KG1 (cell line): ENCODE measurements at places on chromosomes 3 and 15.

GRCh38 chr3:159473206-159473605 lies 515.4 kb upstream of the IL12A start:
- no peak for DNase-seq

DNA sequence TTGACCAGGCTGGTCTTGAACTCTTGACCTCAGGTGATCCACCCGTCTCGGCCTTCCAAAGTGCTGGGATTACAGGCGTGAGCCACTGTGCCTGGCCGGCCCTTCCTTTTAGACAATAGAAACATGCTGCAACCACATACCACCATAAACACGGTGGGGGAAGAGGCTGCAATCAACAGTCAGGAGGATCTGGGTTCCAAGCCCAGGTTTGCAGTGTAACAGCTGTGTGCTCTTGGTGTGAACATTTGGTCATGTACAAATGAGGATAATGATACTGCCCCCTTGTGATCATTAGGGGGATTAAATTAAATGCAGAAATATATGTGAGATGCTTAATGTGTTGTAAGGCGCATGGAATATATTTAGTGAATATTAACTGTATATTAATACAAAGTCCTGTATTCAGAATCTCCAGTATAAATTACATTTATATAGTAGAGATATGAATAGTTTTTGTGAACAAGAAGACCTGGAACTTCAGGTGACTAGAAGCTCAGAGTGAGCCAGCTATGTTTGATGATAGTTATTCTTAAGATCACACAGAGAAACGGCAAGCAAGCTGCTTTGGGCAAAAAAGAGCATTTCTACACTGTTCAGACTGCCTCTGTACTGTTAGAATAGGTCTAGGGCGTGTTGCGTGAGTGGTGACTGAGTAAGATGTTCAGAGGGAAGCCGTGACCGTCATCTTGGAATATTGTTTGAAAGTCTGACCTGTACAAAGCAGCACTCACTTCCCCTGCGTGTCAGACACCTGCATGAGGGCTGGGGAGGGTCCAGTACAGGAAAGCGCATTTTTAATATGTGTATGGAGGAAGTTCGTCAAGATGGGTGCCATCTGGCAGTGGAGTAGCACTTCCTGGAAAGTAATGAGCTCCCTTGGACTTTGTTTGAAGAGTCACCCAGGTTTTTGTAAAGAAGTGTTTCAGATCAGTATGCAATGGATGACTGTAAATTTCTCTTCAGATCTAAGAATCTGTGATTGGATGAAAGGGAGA lies 125.8 kb downstream of the PGPEP1L start:
- no peak for DNase-seq

GRCh38 chr3:46953234-46954010 lies 23.1 kb downstream of the CCDC12 start:
- peak; percentile 48 for DNase-seq

GRCh38 chr3:114892880-114893279 lies 254.2 kb downstream of the ZBTB20 start:
- no peak for DNase-seq

GRCh38 chr3:53079791-53080555 lies 34.1 kb upstream of the SFMBT1 start:
- DNase-seq = no peak

DNA sequence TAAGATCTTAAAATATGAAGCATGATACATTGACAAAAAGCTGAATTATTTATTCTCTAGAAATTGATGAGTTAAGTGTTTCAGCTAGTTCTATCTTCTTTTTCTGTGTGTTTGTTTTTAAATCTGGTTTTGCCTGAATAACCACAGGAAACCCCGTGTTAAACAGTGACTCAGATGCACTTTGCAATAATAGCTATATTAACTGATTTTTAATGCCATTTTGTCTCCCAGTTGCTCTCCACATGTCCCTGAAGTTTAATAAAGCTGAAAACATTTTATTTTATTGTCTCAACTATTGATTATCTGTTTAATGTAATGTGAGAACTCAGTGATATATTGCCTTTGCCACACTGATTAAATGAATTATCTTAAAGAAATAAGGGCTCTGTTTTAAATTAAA lies 42.8 kb upstream of the ROBO1 start:
- DNase-seq = no peak

DNA sequence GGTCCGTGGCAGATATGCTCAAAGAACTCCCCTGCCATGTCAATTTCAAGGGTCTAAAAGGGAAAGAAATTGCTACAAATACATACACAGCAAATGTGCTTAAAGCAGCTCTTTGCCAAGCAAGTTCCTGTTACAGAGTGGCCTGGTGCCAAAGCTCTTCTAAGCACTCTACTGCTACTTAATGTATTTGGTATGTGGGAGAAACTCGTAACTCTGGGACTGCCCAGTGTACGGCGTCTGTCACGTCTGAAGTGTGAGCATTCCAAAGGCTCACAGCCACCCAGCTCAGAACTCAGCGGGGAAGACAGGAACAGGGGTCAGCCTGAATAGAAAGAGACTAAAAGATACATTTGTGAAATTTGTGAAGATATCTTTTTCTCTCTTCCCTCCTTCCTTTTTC lies 54.6 kb downstream of the RBMS3 start:
- peak; percentile 37 for DNase-seq

DNA sequence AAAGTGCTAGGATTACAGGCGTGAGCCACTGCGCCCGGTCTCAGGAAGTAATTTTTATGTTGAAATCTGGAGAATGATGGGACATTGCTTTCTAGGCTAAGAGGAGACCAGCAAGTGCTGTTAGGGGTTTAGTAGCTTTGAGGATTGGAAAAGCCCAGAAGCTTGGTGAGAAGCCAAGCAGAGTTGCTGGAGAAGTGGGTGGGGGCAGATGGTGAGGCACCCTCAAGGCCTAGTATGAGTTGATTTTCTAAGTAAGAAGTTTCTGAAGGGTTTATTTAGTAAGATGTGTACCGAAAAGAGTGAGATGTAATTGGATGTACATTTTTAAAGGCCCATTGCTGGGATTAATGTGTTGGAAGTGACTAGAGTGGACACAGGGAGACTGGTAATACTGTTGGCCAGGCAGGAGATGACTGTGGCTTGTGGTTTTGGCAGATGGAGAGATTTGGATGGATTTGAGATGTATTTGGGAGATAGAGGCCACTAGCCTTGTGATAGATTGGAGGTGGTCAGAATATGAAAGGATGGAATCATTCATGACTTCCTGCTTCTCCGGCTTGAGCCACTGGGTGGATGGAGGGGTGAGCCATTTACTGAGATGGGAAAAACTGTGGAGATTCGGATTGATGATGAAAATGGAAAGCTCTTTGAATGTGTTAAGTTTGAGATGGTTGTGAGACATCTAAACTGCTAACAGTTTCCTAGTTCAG lies 2.3 kb downstream of the LRRC28 start:
- DNase-seq = no peak

- DNase-seq = no peak
Measured at GRCh38 chr3:72295276-72295961, 510.5 kb upstream of the PROK2 start.

DNA sequence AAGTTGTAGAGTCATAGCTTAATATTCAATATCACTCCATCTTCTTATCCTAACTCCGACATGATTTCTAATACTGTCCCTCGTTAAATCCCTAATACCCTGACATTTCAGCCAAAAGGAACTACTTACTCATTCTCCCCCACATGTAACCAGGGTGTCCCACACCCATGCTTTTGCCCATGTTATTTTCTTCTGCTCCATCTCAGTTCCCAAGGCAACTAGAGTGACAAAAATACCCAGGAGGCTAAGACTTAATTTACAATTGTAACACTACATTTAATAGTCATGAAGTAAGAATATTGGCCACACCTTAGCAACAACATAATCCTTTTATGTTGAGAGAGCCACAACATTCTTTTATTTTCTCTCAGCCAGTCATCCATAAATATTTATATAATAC lies 248.5 kb upstream of the TGFBR2 start:
- DNase-seq = no peak

DNA sequence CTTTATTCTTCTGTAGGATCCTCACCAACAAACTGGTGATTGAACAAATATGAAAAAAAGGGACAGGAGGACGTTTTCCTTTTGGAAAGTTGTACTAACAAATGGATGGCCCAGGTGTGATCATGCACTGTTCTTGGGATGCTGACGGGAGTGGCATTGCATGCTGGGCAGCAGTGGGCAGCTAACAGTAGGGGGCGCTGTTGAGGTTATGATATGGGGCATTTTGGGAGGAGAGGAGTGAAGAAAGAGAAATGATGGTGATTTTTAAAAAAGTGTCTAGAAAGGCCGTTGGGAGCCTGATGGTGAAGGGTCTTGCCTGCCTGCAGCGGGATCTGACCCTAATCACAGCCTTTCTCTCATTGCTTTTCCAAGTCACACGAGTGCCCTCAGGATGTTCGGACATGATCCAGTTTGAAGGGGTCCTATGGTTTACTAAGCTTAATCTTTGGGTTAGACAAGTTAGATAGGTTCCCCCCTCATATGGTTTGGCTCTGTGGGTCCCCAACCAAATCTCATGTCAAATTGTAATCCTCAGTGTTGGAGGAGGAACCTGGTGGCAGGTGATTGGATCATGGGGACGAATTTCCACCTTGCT lies 46.2 kb upstream of the PRTG start:
- no peak for DNase-seq

DNA sequence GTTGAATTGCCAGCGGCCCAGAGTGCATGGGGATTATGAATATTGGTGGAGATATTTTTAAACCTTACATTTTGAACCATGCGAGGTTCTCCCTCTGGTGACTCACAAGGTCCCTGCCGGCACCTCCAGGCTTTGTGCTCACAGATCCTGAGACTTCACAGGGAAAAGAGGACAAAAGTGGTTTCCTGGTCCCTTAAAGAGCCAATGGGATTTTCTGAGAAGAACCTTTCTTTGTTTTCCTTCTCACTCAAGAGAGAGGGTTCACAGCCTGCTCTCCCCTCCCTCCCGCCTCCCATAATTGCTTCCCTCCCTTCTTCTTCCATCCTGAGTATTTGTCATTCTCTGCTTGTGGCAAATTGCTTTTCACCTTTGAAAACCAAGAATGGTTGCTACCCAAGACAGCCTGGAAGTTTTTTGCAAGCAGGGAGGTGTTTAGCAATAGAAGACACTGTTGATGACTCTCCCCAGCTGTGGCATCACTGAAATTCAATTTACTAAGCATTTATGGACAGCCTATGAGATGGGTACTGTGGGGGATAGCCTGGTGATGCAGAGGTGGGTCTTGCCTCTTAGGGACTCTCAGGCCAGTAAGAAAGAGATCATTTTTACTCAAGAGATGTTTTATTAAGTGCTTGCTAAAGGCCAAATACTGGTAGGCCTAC lies 76.6 kb downstream of the CPN2 start:
- DNase-seq = no peak

GRCh38 chr3:113495035-113495434 lies 19.9 kb downstream of the SPICE1 start:
- DNase-seq = no peak

- no peak for DNase-seq
Measured at GRCh38 chr15:88243895-88244787, 12.4 kb downstream of the NTRK3 start.

DNA sequence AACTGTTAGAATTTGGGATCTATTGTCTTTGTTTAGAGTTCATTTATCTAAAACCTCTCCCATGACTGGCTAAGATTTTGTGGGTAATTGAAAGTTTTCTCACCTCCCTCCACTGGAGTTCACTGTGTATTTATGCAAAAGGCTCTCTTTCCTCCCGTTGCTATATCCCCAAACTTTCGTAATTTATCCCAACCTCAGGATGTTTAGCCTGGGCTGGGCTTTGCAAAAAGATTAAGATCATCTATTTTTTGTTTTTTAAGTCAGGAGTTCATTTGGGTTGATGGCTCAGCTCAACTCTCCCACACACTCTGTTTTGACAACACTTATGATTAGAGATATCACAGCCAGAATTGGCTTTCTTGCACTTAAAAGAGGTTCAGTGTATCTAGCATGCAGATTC lies 27.0 kb downstream of the SUCNR1 start:
- no peak for DNase-seq

DNA sequence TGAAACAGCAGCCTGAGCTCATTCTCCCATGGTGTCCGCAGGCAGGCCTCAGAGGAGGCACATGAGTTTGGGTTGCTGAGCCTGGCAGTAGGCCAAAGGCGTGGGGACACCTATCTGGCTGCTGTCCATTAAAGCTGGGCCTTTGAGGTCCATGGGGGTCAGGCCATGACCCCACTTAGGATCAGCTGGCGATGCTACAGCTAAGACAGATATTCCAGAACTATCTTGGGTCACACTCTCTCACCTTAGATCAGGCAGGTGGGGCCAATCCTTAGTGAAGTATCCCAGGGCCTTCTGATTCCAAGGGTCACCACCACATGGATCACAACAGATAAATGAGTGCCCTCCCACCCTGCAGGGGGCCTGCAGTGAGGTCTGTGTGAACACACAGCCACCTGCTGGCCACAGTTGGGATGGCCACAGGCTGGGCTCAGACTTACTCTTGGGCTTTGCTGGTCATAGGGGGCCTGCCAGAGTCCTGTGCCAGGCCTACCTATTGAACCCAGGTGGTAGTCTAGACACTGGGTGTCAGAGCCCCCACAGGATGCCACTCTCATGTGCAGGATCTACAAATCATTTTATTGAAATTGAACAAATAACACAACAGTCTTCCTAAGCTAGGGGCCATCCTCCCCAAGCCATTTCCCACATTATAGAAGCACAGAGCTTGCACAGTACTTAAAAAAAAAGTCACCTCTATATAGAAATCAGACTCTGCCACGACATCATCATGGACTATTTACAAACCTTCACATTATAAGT lies 2.0 kb upstream of the HYAL2 start:
- DNase-seq = peak; percentile 57

- no peak for DNase-seq
Measured at GRCh38 chr3:100427699-100428098, 26.4 kb downstream of the LNP1 start.

DNA sequence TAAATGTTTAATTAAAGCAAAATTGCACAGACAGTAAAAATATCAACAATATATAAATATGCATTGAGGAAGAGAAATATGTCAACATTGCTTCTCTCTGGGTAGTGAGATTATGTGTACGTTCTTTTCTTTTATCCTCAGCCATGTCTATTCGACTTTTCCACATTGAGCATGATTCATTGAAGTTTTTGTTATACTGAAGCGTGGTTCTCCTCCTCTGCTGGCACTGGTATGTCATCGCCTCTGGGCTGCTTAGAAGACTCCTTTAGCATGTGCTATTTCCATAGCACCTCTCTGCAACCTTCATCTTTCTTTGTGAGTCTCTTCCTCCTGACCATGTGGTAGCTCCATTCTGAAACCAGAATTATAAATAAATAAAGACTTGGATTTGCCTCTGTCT lies 65.8 kb upstream of the AKAP13 start:
- DNase-seq = no peak

DNA sequence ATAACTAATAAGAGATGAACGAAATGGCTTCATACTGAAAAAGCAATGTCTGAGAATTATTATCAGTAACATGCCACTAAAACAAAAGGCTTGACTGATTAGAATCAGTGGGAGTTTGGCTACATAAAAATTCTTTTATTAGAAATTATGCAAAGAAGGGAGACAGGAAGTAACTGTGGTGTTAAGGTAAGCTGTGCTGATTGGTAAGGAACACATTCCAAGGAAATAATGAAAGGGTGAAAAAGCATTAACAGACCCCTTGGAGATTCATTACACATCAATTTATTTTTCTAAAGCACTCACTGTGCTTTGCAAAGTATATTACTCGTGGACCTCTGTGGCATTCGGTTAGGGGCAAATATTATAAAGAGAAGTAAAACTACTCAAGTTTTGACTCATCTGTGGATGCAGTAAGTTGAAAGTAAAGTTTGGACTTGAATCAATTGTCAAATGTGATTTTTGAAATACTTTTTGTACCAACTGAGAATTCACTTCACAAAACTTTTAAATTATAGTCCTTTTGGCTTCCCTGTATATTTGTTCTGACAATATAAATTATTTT lies 176.1 kb upstream of the ZPLD1 start:
- no peak for DNase-seq
